ENCODE measurements at places on chromosomes 12 and 14.

GRCh38 chr12:46956451-46957035, 122.9 kb upstream of the PCED1B start:
- DNase-seq = no peak

GRCh38 chr14:100828031-100828769, 2.3 kb downstream of the MEG3 start:
- peak; percentile 88 for DNase-seq

DNA sequence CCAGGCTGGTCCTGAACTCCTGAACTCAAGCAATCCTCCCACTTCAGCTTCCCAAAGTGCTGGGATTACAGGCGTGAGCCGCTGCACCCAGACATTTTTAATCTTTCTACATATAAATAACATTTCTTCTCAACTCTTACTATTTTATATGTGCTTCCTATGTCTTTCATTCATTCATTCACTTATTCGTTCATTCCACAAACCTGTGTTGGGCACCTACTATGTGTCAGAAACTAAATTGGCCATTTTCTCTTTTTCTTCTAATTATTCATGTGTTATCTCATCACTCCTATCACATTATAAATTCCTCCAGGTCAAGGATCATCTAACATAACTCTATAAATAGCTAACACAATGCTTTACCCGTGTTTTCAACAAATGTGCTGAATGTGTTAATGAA, 23.7 kb downstream of the FOXA1 start:
- DNase-seq = no peak

GRCh38 chr14:59125156-59125555, 63.3 kb upstream of the DAAM1 start:
- no peak for DNase-seq

- DNase-seq = no peak
These were observed 114.4 kb downstream of the ZFP36L1 start for GRCh38 chr14:68678471-68678870.

DNA sequence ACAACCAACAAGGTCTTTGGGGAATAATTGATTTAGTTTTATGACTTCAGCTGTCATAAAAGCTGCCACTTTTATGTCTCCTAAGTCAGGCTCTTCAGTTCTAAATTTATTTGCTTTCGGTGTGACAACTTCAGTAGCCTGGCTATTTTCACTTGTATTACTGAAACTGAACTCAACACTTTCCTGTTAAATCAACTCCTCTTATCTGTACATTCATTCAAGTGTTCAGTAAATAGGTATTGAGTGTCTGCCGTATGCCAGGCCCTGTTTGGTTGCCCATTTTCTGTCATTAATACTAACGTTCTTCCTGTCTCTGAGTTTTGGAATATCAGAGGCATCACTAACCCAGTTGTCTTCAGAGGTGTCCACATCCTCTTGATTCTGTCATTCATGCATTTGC, 7.5 kb downstream of the UTP20 start:
- DNase-seq = no peak

GRCh38 chr14:60233891-60234290, 15.1 kb upstream of the PPM1A start:
- DNase-seq = no peak

DNA sequence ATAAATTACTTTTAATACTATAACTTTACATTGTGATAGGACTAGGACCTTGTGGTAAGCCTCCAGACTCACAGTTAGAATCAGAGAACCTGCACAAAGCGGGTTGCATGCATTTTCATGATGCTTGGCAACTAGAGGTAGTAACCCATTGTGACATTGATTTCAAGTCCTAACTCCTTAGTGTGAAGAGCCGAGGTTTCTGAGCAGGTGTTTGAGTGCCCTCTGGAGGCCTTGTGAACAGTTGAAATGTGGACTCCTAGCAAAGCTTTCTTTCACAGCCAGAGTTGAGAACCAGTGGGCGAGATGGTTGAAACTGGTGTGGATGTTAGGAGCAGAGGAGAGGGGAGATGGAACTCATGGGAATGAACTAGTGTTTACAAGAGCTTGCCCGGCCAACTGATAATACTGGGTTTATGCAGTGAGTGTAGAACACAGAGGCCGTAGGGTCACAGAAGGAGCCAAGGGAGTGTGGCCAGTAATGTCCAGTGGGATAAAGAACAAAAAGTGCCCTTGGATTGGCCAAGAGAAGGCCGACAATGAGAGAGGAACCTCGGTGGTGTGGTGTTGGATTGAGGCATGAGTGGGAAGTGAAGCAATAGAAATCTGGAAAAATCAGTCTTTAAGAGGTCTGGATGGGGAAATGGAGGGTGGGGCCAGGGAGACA, 10.9 kb downstream of the ZNF664 start:
- DNase-seq = peak; percentile 69

DNA sequence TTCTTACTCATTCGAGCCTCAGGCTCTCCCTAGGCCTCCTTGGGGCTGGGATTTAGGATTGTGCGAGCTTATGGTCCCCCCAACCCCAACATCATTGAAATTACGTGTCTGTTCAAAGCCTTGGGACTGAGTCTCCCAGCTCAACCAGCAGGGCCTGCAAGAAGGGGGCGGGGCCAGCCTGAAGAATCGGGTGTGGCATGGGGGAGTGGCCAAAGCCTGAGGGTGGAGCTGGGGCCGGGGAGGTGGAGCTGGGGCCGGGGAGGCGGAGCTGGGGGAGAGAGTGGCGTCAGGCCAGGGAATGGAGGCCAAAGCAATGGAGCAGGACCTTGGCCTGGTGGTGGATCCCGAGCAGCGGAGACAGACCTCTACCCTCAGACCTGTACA, 24.3 kb upstream of the HSPB8 start:
- DNase-seq = no peak

GRCh38 chr14:61925043-61925442, 162.8 kb downstream of the SNAPC1 start:
- DNase-seq = no peak

DNA sequence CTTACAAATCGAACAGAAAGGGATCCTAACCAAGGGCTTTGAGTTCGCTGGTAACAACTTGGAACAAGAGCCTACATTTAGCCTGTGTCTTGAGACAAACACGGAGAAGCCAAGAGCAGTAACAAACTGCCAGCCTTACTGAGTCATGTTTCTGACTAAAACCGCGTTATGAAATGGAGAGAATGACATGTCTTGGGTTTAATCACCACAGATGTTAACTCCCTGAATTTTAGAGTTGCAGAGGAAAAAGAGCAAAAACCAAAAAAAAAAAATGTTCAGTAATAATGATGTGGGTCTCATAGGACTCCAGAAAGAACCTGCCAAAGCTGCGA, 1.0 kb downstream of the BLTP3B start:
- peak; percentile 86 for DNase-seq

GRCh38 chr14:54564868-54565784, 1.8 kb upstream of the SAMD4A start:
- peak; percentile 69 for DNase-seq

DNA sequence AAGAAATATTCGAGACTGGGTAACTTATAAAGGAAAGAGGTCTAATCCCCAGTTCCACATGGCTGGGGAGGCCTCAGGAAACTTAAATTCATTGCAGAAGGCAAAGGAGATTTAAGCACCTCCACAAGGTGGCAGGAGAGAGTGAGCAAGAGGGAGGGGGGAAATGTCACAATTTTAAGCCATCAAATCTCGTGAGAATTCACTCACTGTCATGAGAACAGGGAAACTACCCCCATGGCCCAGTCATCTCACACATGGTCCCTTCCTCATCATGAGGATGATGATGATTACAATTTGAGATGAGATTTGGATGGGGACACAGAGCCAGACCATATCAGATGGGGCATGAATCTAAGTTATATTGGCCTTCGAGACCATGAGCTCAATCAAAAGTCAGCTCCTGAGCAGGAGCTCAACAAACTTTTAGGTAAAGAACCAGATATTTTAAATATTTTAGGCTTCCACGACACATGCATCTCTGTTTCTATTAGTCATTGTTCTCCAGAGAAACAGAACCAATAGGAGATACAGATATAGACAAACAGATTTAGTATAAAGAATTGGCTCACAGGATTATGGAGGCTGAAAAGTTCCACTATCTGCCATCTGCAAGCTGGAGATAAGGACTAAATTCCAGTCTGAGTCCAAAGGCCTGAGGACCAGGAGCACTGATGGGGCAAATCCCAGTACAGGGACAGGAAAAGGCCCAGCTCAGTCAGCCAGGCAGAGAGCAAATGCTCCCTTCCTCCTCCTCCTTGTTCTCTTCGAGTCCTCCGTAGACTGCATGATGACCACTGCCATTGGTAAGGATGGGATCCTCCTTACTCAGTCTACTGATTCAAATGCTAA, 24.9 kb downstream of the DGLUCY start:
- no peak for DNase-seq

GRCh38 chr14:32731249-32731648, 207.4 kb upstream of the NPAS3 start:
- DNase-seq = no peak

DNA sequence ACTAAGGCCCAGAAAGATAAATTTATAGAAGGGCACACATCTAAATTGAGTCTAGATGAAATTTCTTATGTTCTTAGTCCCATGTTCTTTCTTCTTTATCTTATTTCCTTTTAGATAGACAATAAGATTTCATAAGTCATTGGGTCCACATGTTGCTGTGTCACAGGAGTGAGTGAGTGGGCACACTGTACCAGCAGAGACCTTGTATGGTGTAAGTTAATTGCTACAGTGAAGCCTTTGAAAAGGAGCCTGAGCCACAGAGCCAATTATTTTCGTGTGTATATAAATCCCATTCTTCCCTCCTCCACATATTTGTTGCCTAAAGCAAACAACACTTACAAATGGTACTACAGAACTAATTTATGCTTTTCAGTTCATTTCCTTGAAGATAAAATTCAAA, 79.1 kb downstream of the GRIP1 start:
- DNase-seq = no peak

DNA sequence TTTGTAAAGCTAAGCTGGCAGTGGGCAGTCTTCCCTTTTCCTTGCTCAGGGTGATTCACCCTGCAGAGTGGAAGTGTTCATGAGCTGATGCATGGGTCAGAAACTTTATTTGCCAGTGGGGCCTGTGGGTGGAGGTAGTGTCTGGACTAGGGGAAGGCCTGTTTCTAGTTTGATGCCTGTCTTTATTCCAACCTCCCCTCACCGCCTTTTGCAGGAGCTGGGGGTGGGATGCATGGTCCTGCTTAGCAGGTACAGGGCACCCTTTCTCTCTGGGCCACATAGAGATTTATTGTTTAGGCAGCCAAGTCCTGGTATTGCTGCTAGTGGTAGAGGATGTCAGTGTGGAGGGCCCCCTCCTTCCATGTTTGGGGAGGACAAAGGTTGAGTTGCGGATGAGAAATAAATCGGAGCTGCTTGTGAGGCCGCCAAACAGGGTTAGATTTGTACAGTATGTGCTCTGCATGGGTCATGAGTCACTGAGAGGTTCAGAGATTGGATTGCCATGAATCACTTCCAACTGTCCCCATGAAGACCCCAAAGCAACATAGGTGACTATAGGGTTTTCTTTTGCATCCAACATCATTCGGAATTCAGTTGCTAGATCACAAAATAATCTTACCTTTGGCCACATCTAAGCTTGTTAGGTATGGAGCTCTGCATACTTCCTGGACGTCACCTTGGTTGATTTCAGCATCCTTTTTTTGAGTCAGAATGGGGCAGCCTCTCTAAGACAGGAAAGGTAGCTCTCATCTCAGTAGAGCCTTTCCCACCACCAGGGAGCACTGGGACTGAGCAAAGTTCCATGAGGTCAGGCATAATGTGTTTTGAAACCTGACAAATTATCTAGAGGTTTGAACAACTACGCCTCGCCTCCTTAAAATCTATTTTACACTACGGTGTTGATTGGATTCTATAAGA, 8.8 kb downstream of the SMOC1 start:
- peak; percentile 45 for DNase-seq

DNA sequence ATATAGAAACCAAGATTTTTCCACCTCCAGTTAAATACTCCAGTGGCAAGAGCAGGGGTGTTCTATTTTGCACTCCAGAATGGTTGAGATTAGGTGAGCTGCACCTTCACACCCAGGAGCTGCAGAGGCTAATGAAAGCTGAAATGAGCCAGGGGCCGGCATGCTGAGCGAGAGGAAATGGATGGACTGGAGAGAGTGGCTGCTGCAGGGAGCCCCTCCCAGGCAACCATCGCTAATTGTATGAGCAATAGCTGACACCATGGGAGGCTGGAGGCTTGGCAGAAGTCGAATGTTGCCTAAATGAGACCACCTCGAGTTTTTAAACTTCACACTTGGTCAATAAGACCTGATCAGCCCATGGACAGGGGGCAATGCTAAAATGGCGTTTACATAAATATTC, 301.8 kb upstream of the TMPO start:
- DNase-seq = no peak

DNA sequence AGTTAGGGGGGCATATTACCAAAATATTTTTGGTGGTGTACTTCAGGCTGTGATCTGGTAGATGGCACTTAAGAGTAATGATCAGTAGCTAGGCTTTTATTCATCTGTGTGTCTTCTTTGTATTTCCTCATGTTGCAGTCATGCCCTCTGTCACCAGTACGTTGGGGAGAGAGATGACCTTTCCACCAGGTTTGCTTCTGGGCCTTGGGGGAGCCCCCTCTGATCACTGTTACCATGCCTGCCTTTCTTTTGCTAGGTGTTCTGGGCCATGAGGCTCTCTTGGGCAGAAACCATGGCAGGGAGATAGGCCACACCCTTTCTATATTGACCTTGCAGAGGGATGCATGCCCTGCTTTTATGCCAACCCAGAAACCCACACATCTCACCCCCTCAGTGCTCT, 208.5 kb downstream of the RAD51B start:
- no peak for DNase-seq

DNA sequence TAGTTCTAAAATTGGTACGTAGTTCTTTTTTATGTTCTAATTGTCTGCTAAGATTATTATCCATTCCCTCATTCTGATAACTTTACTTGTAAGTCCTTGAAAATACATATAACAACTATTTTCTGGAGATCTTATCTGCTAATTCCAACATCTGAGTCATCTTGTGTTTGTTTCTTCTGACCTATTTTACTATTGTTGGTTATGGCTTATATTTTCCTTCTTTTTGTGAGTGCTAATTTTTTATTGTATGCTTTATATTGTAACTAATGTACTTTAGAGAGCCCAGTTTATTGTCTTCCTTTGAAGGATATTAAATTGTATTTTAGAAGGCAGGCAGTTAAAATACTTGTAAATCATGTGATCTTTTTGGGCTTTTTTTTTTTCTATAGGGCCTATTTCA, 149.3 kb upstream of the LRFN5 start:
- no peak for DNase-seq

DNA sequence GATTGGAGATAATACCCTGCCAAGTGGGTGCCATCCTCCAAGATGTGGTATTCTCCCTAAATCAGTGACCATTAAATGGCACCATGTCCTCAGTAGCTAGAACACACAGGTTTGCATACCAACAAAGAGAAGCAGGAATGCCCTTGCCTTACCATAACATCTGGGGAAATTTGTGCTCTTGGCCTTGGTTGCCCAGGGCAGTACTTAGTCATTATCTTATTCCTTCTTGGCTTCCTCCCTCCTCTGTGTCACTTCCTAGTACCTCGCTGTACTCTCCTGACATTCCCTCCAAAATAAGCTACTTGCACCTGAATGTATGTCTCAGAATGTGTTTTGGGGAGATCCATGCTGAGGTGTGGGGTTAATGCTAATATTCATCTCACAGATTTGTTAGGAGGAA, 43.4 kb downstream of the GPR65 start:
- DNase-seq = no peak

Measured in fibroblast of gingiva (primary cell).